Activated CD4-positive, CD25-positive, alpha-beta regulatory T cell treated with anti-CD3 and anti-CD28 coated beads, Interleukin-2, amount 50 U/mL, for 24 hours (primary cell): ENCODE measurements at places on chromosomes 2 and 18.

DNA sequence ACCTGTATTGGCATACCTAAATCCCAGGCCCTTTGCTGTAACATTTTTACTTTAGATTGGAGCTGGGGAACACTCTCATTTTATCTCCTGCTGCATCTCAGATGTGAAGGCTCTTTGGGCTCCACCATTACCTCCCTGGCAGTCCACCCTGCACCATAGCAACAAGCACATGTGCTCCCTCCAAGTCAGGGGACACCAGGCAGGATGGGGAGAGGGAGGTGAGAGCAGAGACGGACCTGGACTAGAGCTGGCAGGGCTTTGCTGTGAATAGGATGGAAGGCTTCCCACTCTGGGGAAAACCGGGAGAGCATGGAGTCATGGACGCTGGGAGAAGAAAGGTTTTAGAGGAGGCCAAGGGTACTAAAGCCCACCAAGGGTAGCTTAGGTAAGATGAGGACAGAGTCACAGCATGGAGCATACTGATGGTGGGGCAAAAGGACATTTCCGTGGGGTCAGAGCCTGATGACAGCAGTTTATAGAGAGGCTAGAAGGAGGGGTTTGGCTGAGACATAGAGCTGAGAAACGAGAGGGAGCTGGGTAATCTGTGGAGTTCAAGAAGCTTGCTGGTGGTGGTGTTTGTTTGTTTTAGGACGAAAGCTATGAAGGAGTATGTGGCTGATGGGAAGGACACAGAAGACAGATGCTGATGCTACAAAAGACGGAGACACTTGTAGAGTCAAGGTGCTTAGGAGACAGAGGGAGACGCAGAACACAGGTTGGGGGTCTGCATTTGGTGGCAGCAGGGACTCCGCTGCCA, 134.8 kb downstream of the COL6A3 start:
- no peak for ATAC-seq

- ATAC-seq = no peak
These were observed 18.6 kb downstream of the THADA start for GRCh38 chr2:43576981-43577892.

DNA sequence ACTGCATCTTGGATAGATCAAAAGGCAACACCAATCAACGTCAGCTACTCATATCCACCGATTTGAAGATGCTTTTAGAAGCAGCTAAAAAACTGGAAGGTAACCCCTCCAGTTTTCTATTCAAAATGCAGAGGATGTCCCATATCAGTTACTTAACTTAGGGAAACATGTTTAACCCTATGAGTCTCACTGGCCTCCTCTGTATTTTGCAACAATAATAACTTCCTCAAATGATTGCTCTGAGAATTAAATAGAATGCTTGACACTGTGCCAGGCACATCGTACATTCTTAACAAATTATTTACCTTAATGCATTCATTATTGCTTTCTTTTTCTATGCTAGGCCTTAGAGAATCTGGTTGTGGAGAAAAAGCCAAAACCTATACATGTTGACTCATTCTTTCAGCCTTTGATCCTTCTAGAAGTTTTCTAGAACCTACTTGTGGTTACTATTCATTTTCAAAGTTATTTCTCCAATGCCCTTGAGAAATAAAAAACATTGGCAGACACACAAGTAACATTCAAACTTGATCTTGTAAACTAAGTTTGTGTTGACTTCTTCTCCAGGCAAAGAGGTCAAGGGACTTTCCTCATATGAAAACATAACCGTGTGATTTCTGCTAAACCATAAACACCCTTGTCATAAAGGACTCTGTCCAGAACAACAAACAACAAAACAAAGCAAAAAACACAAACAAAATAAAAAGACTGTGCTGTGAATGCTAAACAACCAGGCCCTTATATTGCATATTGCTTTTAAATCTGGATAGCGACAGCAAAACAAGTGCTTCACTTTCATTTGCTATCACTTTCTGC, 4.6 kb downstream of the DOCK10 start:
- no peak for ATAC-seq

GRCh38 chr2:43391201-43391877, 164.9 kb upstream of the ZFP36L2 start:
- ATAC-seq = no peak

DNA sequence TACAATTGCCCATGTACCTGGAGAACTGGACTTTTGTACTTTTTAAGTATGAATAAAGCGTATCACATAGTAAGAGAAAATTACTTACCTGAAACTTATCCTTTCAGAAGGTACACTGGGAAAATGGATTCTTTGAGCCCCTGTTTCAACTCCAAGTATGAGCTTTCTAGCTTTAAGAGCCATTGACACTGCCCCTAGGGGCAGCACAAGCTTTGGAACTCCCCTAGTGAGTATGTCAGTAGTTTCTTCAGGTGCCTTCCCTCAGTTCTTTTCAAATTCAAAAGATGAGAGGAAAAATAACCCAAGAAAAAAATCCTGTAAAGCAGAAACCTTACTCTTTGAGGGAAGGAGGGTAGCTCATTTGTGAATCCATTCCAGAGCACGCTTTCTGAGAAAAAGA, 124.1 kb downstream of the MEMO1 start:
- ATAC-seq = no peak

- ATAC-seq = peak; percentile 44
These were observed 76.0 kb downstream of the CEP192 start for GRCh38 chr18:13067124-13067523.

- ATAC-seq = peak; percentile 17
These were observed 33.0 kb downstream of the ERBB4 start for GRCh38 chr2:212505586-212505985.

DNA sequence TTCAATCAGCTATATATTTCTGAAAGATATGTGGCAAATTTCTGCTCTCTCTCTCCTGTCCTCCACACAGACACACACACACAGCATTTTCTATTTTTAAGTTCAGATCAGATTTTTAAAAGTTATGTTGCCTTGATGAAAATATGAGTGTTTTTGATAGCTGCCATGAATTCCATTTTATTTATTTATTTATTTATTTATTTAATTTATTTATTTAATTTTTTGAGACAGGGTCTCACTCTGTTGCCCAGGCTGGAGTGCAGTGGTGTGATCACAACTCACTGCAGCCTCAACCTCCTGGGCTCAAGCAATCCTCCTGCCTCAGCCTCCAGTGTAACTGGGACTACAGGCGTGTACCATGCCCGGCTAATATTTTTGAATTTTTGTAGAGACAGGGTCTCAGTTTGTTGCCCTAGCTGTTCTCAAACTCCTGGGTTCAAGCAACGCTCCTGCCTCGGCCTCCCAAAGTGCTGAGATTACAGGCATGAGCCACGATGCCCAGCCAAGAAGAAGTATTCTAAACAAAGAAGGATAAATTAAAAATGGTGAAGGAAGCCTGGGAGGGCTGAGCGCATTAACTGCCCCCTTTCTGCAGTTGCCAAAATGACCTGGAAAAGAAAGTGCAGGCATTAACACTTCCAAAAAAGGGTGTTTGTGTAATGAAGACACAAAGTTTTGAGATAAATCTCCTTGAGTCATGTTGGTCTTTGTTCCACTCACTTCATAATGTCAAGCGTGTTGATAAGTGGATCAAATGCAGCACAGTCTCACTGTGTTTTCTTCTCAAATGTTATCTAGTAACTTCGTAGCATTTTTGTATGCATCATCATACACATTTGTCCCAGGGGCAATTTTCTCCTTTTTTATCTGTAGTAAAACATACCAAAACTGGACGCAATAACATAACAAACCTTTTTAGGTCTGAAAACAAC, 11.1 kb upstream of the IMPA2 start:
- ATAC-seq = no peak

- ATAC-seq = no peak
These were observed 115.0 kb upstream of the LHCGR start for GRCh38 chr2:48870503-48870902.

DNA sequence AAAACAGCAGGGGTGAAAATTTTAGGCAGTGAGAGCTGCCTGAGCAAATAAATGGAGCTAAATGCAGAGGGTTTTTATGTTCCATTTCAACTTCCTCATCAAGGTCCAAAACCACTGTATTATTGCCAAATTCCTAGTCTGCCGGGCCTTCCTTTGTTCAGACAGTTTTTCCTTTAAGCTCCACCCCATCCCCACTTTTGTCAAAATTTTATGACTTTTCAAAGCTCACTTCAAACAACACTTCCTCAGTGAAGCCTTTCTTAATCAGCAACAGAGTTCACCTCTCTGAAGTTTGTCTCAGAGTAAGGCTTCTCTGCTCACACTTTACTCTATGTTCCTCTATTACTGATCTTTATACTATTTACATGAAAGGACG, 81.3 kb downstream of the CERKL start:
- no peak for ATAC-seq
